ENCODE measurements at places on chromosomes 12 and 14. TPM values are rescaled to one million over a fixed set of nuclear protein-coding genes. Genes with fewer than 3 reads are reported as not detected.

Gene GLI1
- total RNA-seq: 1.9 TPM

Gene KITLG
- total RNA-seq: 69.1 TPM

- peak overlapping the region; percentile 39 for H3K27ac ChIP-seq
- H3K4me1 ChIP-seq: peaks cover 23% of the 10 kb centered on the region
- H3K4me3 ChIP-seq: no peak overlapping the region
- H3K27me3 ChIP-seq: no peaks in the 10 kb centered on the region
- peak; percentile 73 for DNase-seq
- peaks cover 52% of the 10 kb centered on the region for H3K36me3 ChIP-seq
Observed at GRCh38 chr12:55720894-55721444, 776 bp downstream of the RDH5 start.

GRCh38 chr12:93130366-93131054, 201.4 kb upstream of the EEA1 start:
- DNase-seq: no peak
- H3K27me3 ChIP-seq: no peaks in the 10 kb centered on the region
- no peaks in the 10 kb centered on the region for H3K36me3 ChIP-seq
- H3K27ac ChIP-seq: no peak overlapping the region
- H3K4me1 ChIP-seq: peaks cover 12% of the 10 kb centered on the region

DNA sequence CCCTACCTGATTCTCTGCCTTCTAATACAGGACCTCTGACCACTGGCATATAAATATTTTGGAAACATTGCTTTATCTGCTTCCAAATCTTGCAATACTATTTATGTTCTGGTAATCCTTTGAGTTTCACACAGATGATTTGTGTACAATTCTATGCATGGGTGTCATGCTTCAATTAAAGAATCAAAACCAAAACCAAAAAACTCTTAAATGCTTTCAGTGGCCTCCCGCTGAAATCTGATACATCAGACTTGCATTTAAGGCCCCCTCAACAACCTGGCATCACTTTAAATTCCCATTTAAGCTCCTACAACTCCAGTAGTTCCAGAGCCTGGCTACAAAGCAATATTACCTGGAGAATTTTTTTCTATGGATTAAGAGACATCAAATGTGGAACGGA, 221.7 kb upstream of the NAV3 start:
- H3K27me3 ChIP-seq: no peaks in the 10 kb centered on the region
- DNase-seq: no peak
- H3K27ac ChIP-seq: no peak overlapping the region
- no peak overlapping the region for H3K4me3 ChIP-seq
- H3K36me3 ChIP-seq: no peaks in the 10 kb centered on the region

DNA sequence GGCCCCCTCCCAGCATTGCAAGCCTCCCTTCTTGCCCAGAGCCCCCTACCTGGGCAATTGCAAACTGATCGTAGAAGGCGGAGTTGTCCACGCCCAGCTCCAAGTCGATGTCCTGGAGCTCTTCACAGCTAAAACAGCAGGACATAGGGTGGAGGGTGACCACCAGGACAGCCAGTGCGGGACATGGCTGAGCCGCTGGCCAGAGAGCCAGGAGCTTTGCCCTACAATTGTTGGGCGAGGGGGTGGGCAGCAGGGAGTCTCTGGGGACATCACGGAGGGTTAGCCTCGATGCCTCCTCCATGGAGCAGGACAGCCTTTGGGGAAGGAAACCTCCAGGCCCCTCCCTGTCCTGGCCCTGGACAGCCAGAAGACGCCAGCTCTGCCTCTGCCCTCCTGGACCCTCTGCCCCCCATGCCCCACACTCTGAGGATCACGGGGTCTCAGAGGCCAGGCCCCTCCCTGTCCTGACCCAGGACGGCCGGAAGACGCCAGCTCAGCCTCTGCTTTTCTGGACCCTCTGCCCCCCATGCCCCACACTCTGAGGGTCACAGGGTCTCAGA, 9.4 kb downstream of the TMEM179 start:
- no peak for DNase-seq
- peaks cover 86% of the 10 kb centered on the region for H3K27me3 ChIP-seq
- no peak overlapping the region for H3K4me3 ChIP-seq

DNA sequence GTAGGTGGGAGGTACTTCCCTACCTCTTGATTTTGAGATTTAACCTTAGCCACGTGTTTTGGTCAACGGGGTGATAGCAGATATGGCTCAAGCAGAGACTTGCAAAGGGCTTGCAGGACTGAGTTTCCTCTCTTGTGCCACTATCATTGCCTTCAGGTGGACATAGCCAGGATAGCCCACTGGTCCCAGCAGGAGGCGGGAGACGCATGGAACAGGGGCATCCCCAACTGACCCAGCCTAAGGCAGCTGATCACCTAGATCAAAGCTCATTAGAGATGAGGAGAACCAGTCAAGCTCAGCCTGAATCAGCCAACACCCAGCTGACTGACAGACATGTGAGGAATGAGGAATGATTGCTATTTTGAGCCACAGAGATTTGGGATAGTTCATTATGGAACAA, 49.6 kb downstream of the CALM1 start:
- H3K27me3 ChIP-seq: no peaks in the 10 kb centered on the region
- H3K36me3 ChIP-seq: no peaks in the 10 kb centered on the region
- DNase-seq: no peak
- no peak overlapping the region for H3K27ac ChIP-seq
- no peak overlapping the region for H3K4me3 ChIP-seq
- H3K4me1 ChIP-seq: no peaks in the 10 kb centered on the region

Gene RNF212B
- not detected for total RNA-seq

DNA sequence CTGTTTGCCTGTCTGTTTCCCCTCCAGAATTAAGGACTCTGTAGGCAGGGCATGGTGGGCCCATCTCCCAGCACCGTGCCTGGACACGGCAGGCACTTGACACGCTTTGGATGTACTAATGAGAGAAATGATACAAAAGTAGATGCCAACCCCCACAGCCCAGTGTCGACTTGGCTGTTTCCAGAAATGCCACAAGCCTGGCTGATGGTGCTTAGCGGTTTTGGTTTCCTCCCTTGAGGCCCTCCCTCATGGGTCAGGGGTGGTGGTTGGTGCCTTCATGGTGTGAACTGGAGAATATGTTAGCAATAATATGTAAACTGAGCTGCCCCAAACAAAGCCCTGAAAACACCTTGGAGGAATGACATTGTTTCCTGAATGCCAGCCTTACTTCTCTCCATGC, 55.5 kb upstream of the ESRRB start:
- no peaks in the 10 kb centered on the region for H3K4me1 ChIP-seq
- no peak overlapping the region for H3K27ac ChIP-seq
- peaks cover 6% of the 10 kb centered on the region for H3K27me3 ChIP-seq
- no peaks in the 10 kb centered on the region for H3K36me3 ChIP-seq
- DNase-seq: no peak

- H3K36me3 ChIP-seq: no peaks in the 10 kb centered on the region
- no peaks in the 10 kb centered on the region for H3K4me1 ChIP-seq
- DNase-seq: no peak
- no peak overlapping the region for H3K4me3 ChIP-seq
Observed at GRCh38 chr14:60196291-60196690, 31.1 kb upstream of the DHRS7 start.

DNA sequence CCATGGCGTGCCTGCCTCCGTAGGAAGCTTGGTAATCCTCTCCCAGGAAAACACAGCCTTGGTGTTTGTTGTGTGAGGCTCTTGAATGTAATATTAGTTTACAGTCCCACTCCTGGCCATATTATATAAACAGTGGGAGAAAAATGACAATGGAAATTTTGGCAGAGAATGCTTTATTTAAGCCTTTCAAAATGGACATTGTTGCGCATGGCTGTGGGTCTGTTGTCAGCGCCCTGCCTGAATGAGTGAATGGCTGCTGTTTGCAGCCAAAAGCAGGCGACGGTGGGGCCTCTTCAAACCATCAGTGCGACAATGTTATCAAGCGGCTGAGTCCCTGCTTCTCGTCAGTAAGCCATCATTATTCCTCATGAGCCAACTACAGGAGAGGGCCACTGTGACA, 201.8 kb upstream of the RMST start:
- H3K4me1 ChIP-seq: no peaks in the 10 kb centered on the region
- H3K36me3 ChIP-seq: no peaks in the 10 kb centered on the region

DNA sequence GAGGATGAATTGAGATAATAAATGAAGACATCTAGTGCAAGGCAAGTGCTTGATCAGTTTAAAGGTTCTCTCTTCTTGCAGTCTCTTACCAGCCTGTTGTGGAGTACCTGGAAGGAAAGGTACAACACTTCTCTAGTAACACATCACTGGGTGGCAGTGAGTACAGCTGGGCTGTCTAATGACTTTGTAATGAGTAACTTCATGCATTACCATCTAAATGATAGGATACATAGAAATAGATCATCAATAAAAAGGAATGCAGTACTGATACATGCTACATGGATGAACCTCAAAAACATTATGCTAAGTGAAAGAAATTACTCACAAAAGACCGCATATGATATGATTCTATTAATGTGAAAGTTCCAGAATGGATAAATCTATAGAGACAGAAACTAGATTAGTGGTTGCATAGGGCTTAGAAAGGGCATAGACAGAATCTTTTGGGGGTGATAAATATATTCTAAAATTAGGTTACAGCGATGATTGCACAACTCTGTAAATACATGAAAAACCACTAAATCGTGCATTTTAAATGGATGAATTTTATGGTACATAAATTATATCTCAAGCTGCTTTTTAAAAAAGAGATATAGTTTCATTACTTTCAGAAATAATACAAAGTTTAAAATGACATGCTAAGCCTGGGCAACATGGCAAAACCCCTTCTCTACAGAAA, 224.4 kb downstream of the CHST11 start:
- no peak overlapping the region for H3K27ac ChIP-seq
- peaks cover 80% of the 10 kb centered on the region for H3K4me1 ChIP-seq
- no peak overlapping the region for H3K4me3 ChIP-seq
- DNase-seq: no peak

DNA sequence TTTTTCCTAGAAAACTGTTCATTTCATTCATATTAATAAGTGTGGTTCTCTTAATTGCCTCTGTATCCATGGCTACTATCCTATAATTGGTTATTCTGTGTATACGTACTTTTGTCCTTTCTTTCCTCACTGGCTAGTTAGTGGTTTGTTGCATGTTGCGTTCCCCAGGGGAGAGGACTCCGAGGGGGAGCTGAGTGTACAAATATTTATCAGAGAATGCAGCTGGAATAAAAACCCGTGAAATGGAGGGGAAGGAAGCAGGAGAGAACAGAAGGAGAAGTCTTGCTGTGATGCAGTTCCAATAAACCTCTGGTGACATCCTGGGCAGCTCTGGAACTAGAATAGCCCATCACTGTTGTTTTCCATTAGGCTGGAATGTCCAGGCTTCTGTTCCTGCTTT, 117.1 kb upstream of the RGS6 start:
- no peak overlapping the region for H3K27ac ChIP-seq
- no peak overlapping the region for H3K4me3 ChIP-seq
- no peak for DNase-seq
- no peaks in the 10 kb centered on the region for H3K27me3 ChIP-seq
- H3K36me3 ChIP-seq: no peaks in the 10 kb centered on the region

Gene BCAT1
- 131 TPM for total RNA-seq

Gene ADAM21
- 0.29 TPM for total RNA-seq

- H3K4me3 ChIP-seq: no peak overlapping the region
- no peaks in the 10 kb centered on the region for H3K36me3 ChIP-seq
- no peak for DNase-seq
- no peak overlapping the region for H3K27ac ChIP-seq
- no peaks in the 10 kb centered on the region for H3K4me1 ChIP-seq
Observed at GRCh38 chr12:66863276-66863675, 184.4 kb upstream of the GRIP1 start.

DNA sequence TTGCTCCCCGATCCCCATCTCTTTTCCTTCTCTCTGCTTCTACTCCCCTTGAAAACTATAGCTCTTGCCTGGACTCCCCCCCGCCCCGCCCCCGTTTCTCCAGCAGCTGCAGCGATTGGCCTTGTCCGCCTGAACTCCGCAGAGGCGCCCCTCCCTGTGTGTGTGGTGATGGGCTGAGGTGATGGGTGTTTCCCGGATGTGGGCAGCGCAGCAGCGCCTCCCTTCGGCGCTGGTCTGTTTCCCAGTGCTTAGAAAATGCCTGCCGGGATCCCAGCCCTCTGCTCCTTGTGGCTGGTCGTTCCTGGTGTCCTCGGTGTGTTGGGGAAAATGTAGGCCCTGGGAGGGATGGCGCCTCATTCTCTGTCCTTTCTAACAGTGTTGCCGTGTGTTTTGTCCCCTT, 43.3 kb downstream of the GALNT8 start:
- no peaks in the 10 kb centered on the region for H3K36me3 ChIP-seq
- H3K4me1 ChIP-seq: no peaks in the 10 kb centered on the region
- no peaks in the 10 kb centered on the region for H3K27me3 ChIP-seq
- no peak overlapping the region for H3K27ac ChIP-seq

GRCh38 chr14:41606282-41606531, 469 bp upstream of the LRFN5 start:
- DNase-seq: no peak
- H3K4me1 ChIP-seq: no peaks in the 10 kb centered on the region
- peak overlapping the region; percentile 41 for H3K4me3 ChIP-seq
- peaks cover 57% of the 10 kb centered on the region for H3K27me3 ChIP-seq
- no peaks in the 10 kb centered on the region for H3K36me3 ChIP-seq

Gene LRP1-AS
- total RNA-seq: not detected

Gene SIRT4
- total RNA-seq: 1.7 TPM

Gene CIROP
- not detected for total RNA-seq

DNA sequence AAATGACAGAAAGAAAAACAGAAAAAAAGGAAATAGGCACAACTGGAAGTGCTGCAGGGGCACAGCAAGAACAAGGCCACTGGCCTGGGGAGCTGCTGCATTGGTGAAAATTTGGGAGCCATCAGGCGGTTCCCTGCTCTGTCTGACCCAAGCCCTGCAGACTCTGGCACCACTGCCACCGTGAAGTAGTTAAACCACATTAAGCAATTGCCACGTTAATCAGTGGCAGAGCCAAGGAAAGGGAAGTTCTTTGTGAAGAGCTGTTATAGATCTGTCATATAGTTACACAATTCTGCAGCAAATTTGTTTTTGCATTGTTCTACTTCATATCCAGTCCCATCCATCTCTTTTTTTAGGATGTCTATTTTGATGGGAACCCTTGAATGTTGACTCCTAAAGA, 915.3 kb downstream of the FSCB start:
- no peaks in the 10 kb centered on the region for H3K36me3 ChIP-seq
- H3K27ac ChIP-seq: no peak overlapping the region
- no peak for DNase-seq
- H3K4me3 ChIP-seq: no peak overlapping the region
- no peaks in the 10 kb centered on the region for H3K27me3 ChIP-seq
- H3K4me1 ChIP-seq: no peaks in the 10 kb centered on the region
